ENCODE measurements at places on chromosomes 11 and 22.

DNA sequence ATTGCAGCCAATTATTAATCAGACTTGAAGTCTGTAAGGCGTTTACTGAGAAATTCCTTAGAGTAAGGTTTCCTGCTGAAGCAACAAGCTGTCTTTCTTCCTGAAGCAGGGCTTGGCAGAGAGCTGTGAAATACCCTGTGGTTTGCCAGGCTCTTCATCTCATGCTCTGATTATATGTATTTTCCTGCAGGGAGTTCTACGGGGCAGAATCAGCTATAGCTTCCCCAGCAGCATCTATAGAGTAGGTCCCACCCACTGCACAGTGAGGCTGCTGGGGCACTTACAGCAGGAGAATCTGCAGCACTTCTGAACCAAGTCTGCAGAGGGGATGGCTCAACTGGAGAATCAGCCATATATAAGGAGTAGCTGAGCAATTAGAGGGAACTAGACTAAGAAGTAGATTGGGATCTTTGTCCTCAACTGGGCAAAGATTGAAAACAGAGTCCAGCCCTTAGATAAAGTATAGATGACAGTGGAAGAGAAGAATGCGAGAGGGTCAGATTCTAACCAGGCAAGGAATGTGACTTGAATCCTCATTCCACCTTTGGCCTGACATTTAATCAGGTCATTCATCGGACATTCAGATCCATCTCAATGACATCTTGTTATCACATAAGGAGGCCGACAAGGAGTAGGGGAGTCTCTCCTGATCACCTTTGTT is 37.6 kb downstream of the CNTF start:
- no peaks in the 10 kb centered on the region for H3K27me3 ChIP-seq
- no peaks in the 10 kb centered on the region for H3K4me1 ChIP-seq
- no peak overlapping the region for H3K27ac ChIP-seq
- no peak for DNase-seq
- no peak overlapping the region for H3K4me3 ChIP-seq

DNA sequence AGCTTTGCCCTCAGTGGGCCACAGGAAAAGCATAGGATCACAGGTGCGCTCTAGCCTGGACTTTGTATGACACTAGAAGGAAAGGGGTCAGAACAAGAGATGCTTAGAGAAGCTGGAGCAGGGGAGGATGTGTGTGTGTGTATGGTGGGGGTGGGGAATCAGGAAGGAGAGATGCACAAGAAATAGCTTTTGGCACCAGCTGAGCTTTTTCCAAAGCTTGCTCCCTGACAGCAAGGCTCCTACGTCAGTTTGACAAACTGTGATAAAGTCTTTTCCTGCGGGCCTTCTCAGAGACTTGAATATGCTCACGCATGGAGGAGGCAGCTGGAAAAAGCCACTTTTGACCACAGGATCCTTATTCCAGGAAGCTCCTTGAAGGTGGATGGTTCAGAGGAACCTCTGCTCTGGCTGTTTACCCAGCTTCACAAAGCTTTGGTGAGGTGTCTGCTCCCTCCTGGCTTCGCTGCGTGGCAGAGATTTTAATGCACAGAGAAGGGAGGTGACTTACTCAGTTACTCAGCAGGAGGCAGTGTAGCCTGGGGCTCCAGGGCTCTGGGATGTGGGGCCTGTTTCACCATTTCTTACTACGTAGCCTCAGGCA is 3.9 kb downstream of the CDC42EP1 start:
- peaks cover 32% of the 10 kb centered on the region for H3K36me3 ChIP-seq
- H3K27me3 ChIP-seq: no peaks in the 10 kb centered on the region
- no peak for DNase-seq

- H3K27ac ChIP-seq: peak overlapping the region; percentile 24
- no peaks in the 10 kb centered on the region for H3K27me3 ChIP-seq
- DNase-seq: no peak
- no peak overlapping the region for H3K4me3 ChIP-seq
These were observed 25.8 kb downstream of the TNRC6B start for GRCh38 chr22:40203572-40203971.

DNA sequence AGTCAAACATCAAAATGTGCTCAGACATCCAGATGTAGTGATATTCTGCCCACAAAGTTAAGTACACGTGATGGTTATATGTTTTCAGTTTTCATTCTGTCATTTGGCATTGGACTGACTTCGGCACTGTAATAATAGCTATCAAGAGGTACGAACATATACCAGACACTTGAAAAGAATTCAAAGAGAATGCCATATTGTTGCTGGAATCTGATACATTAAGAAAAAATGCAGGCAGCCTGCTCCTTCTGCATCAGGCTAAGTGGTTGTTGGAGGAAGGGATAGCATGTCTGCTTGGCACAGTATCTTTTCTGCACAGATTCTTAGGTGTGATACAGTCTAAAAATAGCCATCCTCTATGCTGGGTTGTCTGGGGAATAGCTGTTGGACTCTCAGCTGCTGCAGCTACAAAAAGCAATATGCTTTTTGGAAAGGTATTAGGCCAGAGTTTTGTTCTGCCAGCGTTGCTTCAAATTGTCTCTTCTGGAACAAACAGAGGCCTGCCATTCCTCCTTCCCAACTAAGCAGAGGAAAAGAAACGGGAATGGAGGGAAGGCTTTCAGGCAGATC is 892.6 kb downstream of the TBC1D22A start:
- H3K4me1 ChIP-seq: no peaks in the 10 kb centered on the region
- no peak overlapping the region for H3K27ac ChIP-seq
- H3K27me3 ChIP-seq: peaks cover 5% of the 10 kb centered on the region
- no peaks in the 10 kb centered on the region for H3K36me3 ChIP-seq
- no peak overlapping the region for H3K4me3 ChIP-seq
- no peak for DNase-seq

- no peak overlapping the region for H3K4me3 ChIP-seq
- no peaks in the 10 kb centered on the region for H3K27me3 ChIP-seq
- no peak overlapping the region for H3K27ac ChIP-seq
- H3K36me3 ChIP-seq: no peaks in the 10 kb centered on the region
- DNase-seq: no peak
- H3K4me1 ChIP-seq: peaks cover 11% of the 10 kb centered on the region
These were observed 5.5 kb upstream of the SLC16A8 start for GRCh38 chr22:38089474-38089851.

DNA sequence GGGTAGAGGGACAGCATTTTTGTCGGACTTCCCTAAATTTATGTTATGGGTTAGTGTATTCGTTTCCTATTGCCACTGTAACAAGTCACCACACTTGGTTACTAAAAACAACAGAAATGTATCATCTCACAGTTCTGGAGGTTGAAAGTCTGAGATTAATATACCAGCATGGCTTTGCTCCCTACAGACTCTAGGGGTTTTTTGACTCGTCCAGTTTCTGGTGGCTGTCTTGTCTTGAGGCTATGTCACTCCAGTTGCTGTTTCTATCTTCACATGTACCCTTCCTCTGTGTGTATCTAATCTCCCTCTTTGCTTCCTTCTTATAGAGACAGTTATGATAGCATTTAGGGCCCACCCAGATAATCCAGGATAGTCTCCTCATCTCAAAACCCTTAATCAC is 9.1 kb upstream of the CCDC179 start:
- H3K4me1 ChIP-seq: no peaks in the 10 kb centered on the region
- H3K36me3 ChIP-seq: no peaks in the 10 kb centered on the region
- H3K27ac ChIP-seq: no peak overlapping the region
- no peak overlapping the region for H3K4me3 ChIP-seq

GRCh38 chr11:62013537-62014476 is 46.4 kb upstream of the FTH1 start:
- H3K4me1 ChIP-seq: no peaks in the 10 kb centered on the region
- no peaks in the 10 kb centered on the region for H3K27me3 ChIP-seq
- no peak overlapping the region for H3K4me3 ChIP-seq
- no peak overlapping the region for H3K27ac ChIP-seq
- no peaks in the 10 kb centered on the region for H3K36me3 ChIP-seq

- DNase-seq: no peak
- no peak overlapping the region for H3K4me3 ChIP-seq
- H3K27me3 ChIP-seq: no peaks in the 10 kb centered on the region
- no peaks in the 10 kb centered on the region for H3K36me3 ChIP-seq
- no peak overlapping the region for H3K27ac ChIP-seq
These were observed 38.5 kb upstream of the GALNT18 start for GRCh38 chr11:11660363-11660740.
